ENCODE measurements at places on chromosomes 5 and 9.
A peak's percentile ranks its signal among the peaks of the same experiment; 100 is the strongest.

- no peak for DNase-seq
These were observed 277.0 kb downstream of the DIRAS2 start for GRCh38 chr9:90365666-90366065.

DNA sequence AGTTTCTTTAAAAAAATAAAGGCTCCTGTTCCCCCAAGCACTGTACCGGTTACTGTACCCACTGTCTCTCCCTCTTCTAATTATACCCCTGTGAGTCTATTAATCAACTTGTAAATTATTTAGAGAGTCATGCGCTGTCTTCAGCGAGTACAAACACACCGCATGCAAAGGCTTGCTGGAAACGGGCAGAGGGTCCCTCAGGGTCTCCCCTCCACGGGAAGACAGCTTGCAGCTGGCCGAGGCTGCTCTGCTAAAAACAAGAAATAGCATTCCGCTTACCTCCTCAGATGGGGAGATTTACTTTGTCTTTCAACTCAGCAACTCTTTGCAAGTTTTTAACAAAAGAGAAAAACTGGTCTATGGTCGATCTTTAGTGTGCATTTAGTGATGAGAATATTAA lies 71.8 kb downstream of the AK8 start:
- no peak for DNase-seq

GRCh38 chr9:91659529-91660495 lies 236.2 kb upstream of the NFIL3 start:
- no peak for DNase-seq

GRCh38 chr5:14261856-14262611 lies 118.9 kb downstream of the TRIO start:
- DNase-seq = no peak

DNA sequence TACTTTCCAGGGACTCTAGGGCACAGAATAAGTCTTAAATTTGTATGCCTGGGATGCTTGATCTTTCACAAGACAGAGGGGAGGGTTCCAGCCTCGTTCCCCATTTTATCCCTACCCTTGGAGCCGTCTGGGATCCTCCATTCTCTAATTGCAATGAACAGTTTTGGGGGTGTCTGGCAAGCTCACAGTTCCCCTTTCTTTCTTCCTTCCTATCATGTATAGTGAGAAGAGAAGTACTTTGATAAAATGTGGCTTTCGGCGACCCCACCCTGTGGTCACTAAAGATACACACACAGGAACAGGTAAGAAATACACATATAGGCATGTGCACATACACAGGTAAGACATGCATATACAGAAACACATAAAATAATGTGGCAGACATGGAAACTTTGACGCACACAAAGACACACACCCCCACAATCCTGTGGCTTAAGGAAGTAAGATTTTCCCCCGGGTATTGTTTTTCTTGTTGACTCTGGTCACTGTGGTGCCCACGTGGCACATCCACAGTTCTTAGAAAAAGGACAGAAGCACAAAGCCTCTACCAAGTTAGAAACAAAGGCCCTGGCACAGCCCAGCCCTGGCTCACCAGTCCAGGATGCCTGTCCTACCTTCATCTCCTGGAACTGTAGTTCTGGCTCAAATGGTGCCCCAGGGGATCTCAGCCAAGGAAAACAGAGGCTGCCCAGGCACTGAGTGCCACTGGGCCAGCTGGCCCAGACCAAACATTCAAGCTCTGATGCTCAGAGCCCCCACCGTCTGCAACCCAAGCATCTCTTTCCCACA lies 6.3 kb upstream of the SMU1 start:
- no peak for DNase-seq

DNA sequence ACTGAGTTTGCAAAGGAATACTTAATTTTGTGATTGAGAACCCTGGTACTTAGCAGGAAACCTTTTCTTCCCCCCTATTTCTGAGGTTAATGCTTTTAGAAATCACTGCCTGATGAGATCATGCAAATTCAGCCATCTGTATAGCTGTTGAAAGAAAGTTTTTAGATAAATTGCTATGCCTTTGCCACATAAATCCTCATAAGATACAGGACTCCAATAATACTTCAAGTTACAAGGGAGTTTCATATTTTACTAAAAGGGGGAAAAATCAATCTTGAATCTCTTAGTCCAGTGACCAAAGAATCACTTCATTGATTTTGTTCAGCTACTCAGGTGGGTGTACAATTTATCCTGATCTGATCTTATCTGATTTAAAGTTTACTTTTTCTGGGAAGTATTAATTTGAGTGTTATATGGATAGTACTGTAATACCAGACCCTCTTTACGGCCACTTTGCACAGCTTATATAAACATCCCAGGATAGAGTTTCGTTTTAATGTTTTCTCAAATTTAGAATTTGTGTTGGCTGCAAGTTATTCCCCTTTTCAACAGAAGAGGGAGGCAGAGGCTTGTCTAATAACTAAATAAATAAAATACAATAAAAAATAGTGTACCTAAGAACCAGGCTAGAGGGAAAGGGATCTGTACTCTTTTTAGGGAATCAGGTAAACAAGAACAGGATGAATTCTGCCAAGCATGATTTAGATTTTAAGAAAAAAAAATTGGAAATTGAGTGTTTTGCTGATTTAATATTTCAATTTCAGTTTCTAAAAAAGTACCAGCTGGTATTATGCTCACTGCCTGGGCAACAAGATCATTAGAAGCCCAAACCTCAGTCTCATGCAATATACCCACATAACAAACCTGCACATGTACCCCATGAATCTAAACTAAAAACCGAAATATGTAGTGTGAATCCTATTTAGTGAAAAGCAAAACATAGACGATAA lies 69.1 kb downstream of the PSAT1 start:
- DNase-seq = no peak

- DNase-seq = no peak
These were observed 15.4 kb downstream of the NIPSNAP3B start for GRCh38 chr9:104779334-104779733.

- DNase-seq = no peak
These were observed 42.4 kb downstream of the RNF38 start for GRCh38 chr9:36357639-36358038.

- no peak for DNase-seq
These were observed 662.8 kb downstream of the PTPRD start for GRCh38 chr9:9949978-9950377.

- no peak for DNase-seq
These were observed 19.4 kb downstream of the AMBP start for GRCh38 chr9:114058688-114059046.

DNA sequence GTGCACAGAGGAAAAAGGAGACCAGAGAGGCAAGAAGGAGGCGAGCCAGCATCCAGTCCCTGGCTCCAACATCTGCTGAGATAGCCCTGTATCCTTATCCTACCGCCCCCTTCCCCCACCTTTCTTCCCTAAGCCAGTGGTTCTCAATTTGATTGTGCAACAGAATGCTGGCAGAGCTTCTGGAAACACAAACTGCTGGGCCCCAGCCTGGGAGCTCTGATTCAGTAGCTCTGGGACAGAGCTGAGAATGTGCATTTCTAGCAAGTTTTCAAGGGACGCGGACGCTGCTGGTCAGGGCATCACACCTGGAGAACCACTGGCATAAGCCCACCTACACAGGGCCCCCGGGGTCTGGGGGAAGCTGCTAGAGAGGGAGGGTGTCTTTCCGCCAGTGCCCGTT lies 21.1 kb downstream of the AK8 start:
- peak; percentile 43 for DNase-seq

DNA sequence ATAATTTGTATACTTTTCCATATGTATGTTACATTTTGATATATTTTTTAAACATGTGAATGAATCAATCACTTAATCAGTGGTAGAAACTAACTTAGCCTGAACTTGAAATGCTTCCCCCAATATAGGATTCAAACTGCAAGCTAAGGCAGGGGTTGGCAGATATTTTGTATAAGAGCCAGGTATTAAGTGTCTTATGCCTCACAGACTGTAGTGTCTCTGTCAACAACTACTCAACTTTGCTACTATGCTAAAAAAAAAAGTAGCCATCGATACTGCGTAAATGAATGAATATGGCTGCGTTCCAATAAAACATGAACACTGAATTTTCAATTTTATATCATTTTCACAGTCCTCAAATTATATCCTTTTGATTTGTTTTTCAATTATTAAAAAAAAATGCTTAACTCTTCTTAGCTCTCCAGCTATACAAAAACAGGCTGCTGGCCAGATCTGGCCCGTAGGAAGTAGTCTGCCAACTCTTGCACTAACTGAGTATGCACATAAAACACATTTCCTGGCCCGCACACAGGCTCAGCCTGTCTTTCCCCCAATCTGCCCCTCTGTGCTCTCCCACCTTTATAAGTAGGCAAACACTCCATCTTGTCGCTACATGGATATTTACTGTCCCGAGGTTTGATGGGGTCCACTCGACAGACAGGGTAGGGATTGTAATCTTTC lies 91.8 kb downstream of the SAXO1 start:
- no peak for DNase-seq

GRCh38 chr5:174807471-174807870 lies 83.1 kb downstream of the MSX2 start:
- no peak for DNase-seq

- no peak for DNase-seq
These were observed 545 bp downstream of the PALM2AKAP2 start for GRCh38 chr9:109780453-109781033.

DNA sequence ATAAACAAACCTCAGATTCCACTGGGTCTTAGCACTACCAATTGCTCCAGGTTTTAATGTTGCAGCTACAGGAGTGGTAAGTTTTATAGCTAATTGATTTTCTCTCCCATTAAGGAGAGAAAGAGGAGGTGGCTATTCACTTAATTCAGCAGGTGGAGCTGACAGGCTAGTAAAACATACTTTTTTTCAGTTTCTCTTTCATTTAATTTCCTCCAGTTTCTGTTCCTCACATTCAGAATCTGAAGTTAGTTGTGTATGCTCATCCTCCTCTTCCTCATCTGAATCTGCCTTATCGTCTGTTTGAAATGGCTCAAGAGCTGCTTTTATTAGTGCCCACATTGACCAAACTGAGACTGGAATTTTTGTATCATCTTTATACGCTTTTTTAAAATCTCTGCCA lies 98.0 kb downstream of the PLPPR1 start:
- DNase-seq = no peak

GRCh38 chr9:37337301-37337890 lies 85.1 kb upstream of the GRHPR start:
- DNase-seq = no peak

Data from left ventricle myocardium inferior (tissue), 1 donor.